ENCODE measurements at places on chromosomes 7 and 10.

DNA sequence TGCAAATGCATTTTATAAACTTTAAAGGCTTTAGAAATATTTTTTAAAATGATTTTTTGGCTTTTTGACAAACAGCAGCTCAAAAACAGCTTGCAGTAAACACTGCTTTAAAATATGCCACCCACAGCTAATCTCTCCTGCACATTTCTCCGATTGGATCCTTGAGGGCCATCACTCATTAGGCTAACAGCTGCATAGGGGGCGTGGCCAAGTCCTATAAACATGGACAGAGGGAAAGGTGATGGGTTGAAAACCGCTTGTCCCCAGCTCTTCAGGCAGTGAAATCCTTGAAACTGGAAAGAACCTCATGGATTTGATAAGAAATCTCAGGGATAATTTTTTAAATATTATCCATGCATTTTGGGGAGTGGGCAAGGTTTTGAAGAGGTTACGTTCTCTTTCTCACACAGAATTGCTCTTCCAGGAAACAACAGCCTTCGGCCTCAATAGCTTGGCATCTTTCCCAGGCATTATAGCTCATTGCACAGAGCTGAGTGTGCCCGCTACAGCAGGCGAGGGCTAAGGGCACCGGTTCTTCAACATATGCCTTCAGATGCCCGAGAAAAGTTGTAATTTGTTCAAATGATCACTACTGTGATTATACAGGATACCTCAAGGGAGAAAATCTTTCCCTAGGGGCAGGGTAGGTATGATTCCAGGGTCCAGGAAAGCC is 1.7 kb downstream of the PLEKHS1 start:
- no peak for DNase-seq

DNA sequence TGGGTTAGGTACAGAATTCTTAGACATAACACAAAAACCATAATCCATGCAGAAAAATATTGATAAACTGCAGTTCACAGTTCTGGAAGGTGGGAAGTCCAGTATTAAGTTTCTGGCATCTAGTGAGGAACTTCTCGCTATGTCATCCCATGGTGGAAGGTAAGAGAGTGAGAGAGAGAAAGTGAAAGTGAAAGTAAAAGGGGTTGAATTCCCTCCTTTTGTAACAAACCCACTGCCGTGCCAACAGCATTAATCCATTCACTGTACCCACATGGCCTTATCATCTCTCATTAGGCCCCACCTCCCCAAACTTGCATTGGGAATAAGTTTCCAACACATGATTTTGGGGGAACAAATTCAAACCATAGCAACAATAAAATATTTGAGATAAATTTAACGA is 17.1 kb downstream of the ZNF485 start:
- DNase-seq, result peak; percentile 50

- DNase-seq, result no peak
Measured at GRCh38 chr7:107721286-107721685, 22.7 kb upstream of the CBLL1 start.

DNA sequence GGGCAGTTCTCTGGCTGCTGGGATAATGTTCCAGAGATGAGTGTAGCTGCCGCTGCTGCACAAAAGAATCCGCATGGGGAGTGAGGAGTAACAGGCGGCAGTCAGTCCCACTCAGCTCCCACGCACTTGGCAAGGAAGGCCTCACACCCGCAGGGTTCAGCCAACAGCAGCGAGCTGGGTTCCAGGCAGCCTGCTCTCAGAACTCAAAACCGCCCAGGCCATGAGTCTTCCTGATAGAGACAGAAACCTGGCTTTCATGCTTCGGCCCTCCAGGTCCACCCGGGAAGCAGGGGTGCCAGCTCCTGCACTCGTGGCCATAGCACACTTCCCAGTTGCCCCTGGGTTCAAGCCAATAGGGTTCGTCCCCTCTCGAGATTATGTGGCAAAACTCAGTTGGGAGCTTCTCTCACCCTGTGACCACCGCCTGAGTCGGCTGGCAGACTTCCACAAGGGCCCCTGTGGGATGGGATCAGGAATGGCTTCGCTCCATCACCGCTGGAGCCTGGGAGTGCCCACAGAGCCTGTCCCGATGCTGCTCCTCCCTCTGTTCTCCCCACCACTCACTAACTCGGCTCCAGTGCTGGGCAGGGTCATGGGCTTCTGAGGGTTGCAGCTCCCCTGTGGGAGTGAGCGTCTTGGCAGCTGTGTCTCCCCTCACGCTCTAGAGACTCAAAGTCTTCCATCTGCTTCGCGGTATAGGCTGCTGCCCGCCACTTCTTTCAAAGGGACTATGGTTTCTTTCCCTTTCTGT is 20.6 kb downstream of the CLRN3 start:
- DNase-seq, result no peak

- peak; percentile 70 for DNase-seq
Measured at GRCh38 chr10:88810196-88810961, 7.8 kb downstream of the LIPM start.

- no peak for DNase-seq
Measured at GRCh38 chr7:760006-760405, 32.9 kb upstream of the PRKAR1B start.

- no peak for DNase-seq
Measured at GRCh38 chr10:95532536-95532935, 28.6 kb downstream of the SORBS1 start.

DNA sequence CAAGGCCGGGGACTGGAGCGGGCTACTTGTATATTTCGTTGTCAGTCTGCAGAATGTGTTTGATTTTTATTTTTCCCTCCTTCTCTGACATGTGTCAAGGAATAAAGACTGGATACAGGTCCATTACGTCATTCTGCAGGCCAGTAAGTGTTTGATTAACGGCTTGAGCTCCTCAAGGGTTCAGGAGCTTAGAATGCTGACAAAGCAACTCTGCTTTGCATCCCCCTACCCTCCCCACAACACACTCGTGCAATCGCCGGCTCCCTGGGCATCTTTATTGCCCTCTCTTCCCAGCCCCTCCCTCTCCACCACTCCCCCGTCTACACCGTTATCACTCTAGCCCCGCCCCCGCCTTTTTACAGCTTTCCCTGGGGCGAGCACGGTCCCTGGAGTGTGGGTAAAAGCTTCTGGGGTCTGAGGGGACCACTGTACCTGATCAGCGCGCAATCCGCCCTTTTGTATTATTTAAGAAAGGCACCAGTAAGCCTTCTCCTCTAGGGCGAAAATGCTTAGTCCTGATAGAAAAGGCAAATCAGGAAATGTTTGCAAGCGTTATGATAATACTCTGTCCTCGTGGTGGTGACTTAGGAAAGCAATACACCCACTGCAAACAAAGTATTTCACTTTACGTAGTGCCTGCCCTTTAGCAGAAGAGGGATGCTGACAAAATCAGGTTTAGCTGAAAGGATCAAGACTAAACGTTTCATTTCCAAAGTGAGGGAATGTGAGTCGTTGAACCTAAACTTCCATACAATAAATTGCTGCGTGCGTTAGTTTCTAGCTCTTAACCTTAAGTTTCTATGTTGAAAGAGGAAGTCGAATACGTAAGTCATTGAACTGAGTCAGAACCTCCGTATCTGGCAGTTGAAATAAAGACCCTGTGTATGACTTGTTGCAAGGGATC is 1.4 kb upstream of the CREB5 start:
- no peak for DNase-seq

- DNase-seq, result no peak
Measured at GRCh38 chr10:34504534-34504933, 310.6 kb downstream of the PARD3 start.

DNA sequence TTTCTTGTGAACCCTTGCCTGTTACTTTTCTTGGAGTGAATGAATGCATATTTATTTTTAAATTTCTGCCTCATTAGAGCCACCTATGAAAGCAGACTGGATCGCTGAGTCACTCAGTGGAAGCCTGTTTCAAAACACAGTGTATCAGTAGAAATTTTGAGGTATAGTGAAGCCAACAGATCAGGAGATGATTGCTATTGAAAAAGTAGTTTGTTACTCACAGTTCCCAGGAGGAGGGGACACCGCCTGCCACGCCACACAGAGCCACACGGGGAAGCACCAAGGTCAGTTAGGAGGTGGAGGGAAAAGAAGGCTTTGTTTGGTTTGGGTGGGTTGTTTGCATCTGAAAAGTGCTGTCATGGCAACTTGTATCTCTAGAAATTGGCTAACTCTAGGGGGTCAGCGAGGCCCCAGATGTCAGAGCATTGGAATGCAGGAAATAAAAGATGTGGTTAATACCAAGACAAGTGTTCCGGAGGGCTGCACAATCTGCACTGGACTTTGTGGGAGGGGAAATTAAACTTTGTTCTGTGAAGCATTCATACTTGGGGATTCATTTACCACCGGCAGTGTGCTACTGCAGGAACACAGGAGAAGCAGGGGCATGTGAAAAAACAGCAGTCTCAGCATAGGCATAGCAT is 106.4 kb upstream of the SDK1 start:
- DNase-seq, result no peak

GRCh38 chr10:11869219-11869618 is 46.1 kb downstream of the PROSER2 start:
- DNase-seq, result no peak

DNA sequence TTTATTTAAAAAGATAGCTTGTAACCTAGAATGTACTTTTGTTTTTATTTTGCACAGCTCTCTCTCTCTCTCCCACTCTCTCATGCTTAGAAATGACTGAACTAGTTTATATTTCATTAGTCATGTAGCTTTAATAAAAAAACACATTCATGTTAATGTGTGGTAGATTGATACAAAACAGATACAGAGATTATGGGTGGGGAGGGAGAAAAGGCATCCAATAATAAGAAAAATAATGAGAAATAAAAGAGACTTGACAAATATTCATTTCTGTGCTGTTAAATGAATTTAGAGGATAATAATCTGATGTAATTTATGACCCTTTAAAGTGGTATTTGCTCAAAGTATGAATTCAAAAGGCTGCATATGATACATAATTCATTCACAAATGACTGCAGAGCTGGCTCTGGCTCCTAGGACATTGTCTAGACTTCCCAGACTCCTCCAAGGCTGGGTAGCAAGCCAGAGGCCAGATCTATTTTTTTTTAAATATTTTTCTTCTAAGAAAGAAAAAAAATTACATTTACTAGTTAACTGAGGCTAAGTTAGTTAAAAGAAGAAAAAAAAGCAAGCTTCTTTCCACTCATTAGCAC is 105.7 kb upstream of the DNAJB12 start:
- no peak for DNase-seq

DNA sequence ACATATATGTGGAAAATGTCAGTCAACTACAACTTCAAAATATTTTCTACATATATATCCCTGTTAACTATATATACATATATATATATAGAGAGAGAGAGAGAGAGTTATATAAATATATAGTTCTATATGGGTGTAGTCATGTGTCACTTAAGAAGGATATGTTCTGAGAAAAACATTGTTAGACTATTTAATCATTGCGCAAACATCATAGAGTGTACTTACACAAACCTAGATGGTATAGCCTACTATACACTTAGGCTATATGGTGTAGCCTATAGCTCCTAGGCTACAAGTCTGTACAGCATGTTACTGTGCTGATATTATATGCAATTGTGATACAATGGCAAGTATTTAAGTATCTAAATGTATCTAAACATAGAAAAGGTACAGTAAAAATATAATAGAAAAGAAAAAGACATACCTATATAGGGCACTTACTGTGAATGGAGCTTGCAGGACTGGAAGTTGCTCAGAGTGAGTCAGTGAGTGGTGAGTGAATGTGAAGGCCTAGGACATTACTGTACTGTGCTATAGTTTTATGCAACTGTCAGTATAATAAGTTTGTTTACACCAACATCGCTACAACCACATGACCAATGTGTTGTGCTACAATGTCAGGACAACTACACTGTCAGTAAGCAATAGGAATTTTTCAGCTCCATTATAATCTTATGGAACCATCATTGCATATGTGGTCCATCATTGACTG is 18.0 kb upstream of the FGL2 start:
- no peak for DNase-seq

- no peak for DNase-seq
Measured at GRCh38 chr10:123966896-123967231, 75.3 kb upstream of the CPXM2 start.

DNA sequence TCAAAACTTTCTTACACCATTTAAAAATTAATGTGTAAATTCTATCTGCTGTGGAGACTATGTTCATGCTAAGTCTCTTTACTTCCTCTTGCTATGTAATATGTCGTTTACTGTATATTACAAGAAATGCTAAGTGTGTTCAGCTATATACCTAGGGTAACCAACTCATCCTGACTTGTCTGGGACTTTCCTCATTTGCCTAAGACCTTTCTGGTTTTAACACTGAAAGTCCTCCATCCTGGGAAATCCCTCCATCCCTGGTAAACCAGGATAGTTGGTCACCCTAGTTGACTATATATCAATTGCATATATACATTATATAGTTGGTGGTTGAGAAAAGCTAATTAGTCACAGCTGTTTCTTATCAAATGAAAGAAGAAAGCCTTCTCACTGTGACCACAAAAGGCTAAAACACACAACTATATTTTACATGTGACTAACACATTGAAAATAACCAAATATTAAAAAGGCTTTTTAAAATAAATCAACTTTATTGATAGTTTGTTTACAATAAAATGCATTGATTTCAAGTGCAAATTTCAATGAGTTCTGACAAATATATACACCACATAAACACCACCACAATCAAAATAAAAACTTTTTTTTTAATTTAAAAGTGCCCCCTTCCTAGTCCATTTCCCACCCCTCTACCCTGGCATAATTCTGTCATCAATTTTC is 167.7 kb upstream of the INHBA start:
- no peak for DNase-seq

DNA sequence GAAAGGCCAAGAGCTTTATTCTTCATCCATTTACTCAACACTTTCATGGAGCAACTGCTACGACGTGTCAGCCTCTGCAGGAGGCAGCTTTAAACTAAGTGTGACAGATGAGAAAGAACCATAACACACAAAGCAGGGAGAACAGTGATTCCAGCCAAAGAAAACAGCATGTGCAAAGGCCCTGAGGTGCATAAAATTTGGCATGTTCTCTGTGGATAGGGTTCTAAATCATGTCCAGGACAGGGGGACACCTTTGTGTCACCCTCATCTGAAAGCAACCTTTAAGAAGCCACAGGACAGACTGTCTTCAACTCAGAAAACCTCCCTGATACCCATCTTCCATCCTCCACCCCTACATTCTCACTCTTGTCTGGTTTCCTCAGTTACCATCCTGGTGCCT is 116.6 kb downstream of the KCNMA1 start:
- no peak for DNase-seq

DNA sequence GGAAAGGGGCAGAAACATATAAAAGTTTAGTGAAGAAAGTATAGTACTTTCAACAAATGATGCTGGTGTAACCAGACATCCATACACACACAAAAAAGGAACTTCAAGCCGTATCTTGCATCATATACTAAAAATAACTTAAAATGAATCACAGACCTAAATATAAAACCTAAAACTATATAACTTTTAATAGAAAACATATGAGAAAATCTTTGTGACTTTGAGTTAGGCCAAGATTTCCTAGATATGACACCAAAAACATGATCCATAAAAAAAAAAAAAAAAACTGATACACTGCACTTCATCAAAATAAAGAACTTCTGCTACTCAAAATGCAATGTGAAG is 40.9 kb downstream of the NUDCD3 start:
- DNase-seq, result no peak

GRCh38 chr7:129914536-129915272 is 38.1 kb downstream of the UBE2H start:
- peak; percentile 29 for DNase-seq

- no peak for DNase-seq
Measured at GRCh38 chr7:46091071-46091470, 170.0 kb upstream of the IGFBP3 start.
